ENCODE measurements at places on chromosomes 1 and 21. TPM values are rescaled to one million over a fixed set of nuclear protein-coding genes. Genes with fewer than 3 reads are reported as not detected.

Gene HSF2BP
- 1.3 TPM for total RNA-seq

Gene LGALS8
- total RNA-seq: 68.9 TPM

Gene KCNK2
- total RNA-seq: not detected

Gene AADACL4
- not detected for total RNA-seq

Gene C1orf141
- not detected for total RNA-seq

Gene S100A9
- not detected for total RNA-seq

- no peak overlapping the region for H3K27ac ChIP-seq
- no peaks in the 10 kb centered on the region for H3K36me3 ChIP-seq
- H3K4me3 ChIP-seq: no peak overlapping the region
- H3K4me1 ChIP-seq: no peaks in the 10 kb centered on the region
- H3K27me3 ChIP-seq: no peaks in the 10 kb centered on the region
Observed at GRCh38 chr21:21102896-21103295, 104.7 kb downstream of the NCAM2 start.

GRCh38 chr1:74674278-74675048 lies 871 bp upstream of the ERICH3 start:
- H3K36me3 ChIP-seq: no peaks in the 10 kb centered on the region
- no peaks in the 10 kb centered on the region for H3K4me1 ChIP-seq
- no peak for DNase-seq
- H3K4me3 ChIP-seq: no peak overlapping the region

DNA sequence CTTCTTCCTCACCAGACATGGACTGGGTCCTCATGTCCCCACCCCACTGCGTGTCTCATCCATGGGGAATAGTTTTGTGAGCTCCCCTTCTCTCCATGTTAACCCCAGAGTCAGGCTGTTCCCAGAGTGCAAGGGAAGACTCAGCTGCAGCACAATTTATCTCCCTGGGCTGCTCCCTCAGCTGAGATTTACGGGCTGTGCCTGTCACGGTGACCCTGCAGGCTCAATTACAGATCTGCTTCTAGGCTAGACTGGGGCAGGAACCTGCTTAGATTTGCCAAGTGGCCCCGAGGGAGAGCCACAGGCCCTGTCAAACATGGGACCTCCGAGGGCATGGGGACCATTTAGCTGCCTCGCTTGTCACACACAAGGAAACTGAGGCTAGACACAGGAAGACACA lies 37.8 kb downstream of the CDCP2 start:
- H3K27ac ChIP-seq: no peak overlapping the region
- no peak for DNase-seq
- no peaks in the 10 kb centered on the region for H3K36me3 ChIP-seq
- H3K4me3 ChIP-seq: no peak overlapping the region

DNA sequence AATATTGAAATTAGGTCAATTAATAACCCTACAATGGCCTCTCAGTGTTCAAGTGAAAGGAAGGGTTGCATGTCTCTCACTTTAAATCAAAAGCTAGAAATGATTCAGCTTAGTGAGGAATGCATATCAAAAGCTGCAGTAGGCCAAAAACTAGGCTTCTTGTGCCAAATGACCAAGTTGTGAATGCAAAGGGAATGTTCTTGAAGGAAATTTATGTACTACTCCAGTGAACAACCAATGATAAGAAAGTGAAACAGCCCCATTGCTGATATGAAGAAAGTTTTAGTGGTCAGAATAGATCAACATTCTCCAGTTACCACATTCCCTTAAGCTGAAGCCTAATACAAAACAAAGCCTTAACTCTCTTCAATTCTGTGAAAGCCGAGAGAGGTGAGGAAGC lies 10.0 kb downstream of the MAEL start:
- no peak for DNase-seq
- peak overlapping the region; percentile 15 for H3K27ac ChIP-seq
- H3K36me3 ChIP-seq: no peaks in the 10 kb centered on the region
- H3K4me1 ChIP-seq: peaks cover 10% of the 10 kb centered on the region
- no peak overlapping the region for H3K4me3 ChIP-seq
- H3K27me3 ChIP-seq: peaks cover 16% of the 10 kb centered on the region

- H3K27ac ChIP-seq: no peak overlapping the region
- no peak for DNase-seq
- H3K36me3 ChIP-seq: no peaks in the 10 kb centered on the region
- H3K4me3 ChIP-seq: no peak overlapping the region
- H3K27me3 ChIP-seq: no peaks in the 10 kb centered on the region
- no peaks in the 10 kb centered on the region for H3K4me1 ChIP-seq
Observed at GRCh38 chr1:215405211-215405610, 161.9 kb upstream of the KCTD3 start.

- H3K27me3 ChIP-seq: no peaks in the 10 kb centered on the region
- no peak overlapping the region for H3K4me3 ChIP-seq
Observed at GRCh38 chr1:245894843-245895242, 612.2 kb downstream of the SMYD3 start.

DNA sequence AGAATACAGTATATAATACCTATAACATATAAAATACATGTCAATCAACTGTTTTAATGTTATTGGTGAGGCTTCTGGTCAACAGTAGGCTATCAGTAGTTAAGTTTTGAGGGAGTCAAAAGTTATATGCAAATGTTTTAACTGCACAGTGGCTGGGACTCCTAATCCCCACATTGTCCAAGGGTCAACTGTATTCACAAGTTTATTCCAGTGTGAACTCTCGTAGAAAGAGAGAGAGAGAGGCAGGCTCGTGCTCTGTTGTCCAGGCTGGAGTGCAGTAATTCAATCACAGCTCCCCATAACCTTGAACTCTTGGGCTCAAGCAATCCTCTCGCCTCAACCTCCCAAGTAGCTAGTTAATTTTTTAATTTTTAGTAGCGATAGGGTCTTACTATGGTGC lies 66.0 kb downstream of the NRIP1 start:
- no peaks in the 10 kb centered on the region for H3K27me3 ChIP-seq
- no peak overlapping the region for H3K27ac ChIP-seq
- H3K4me3 ChIP-seq: no peak overlapping the region
- DNase-seq: no peak

GRCh38 chr1:194830387-194830786 lies 1644.0 kb upstream of the B3GALT2 start:
- H3K27ac ChIP-seq: no peak overlapping the region
- H3K27me3 ChIP-seq: no peaks in the 10 kb centered on the region
- H3K4me1 ChIP-seq: no peaks in the 10 kb centered on the region
- no peaks in the 10 kb centered on the region for H3K36me3 ChIP-seq

- peaks cover 6% of the 10 kb centered on the region for H3K27me3 ChIP-seq
- no peak overlapping the region for H3K27ac ChIP-seq
- H3K36me3 ChIP-seq: no peaks in the 10 kb centered on the region
Observed at GRCh38 chr1:1960480-1961196, 41.6 kb upstream of the TMEM52 start.

DNA sequence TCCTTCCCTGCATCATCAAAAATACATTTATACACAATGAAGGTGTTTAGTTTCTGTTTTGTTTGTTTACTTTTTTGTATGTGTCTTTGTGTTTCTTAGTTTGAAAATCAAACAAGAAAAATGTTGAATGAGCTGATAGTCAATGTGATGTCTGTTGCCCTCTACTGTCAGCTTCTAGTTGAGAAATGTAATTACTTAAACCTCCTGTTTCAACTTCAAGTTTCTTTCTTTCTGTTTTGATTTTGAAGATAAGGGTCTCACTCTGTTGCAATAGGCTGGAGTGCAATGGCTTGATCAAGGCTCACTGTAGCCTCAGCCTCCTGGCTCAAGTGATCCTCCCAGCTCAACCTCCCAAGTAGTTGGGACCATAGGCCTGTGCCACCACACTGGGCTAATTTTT lies 37.5 kb downstream of the SPTA1 start:
- H3K27ac ChIP-seq: no peak overlapping the region
- no peak for DNase-seq
- no peaks in the 10 kb centered on the region for H3K36me3 ChIP-seq
- no peak overlapping the region for H3K4me3 ChIP-seq
- H3K27me3 ChIP-seq: peaks cover 2% of the 10 kb centered on the region
- peaks cover 13% of the 10 kb centered on the region for H3K4me1 ChIP-seq

DNA sequence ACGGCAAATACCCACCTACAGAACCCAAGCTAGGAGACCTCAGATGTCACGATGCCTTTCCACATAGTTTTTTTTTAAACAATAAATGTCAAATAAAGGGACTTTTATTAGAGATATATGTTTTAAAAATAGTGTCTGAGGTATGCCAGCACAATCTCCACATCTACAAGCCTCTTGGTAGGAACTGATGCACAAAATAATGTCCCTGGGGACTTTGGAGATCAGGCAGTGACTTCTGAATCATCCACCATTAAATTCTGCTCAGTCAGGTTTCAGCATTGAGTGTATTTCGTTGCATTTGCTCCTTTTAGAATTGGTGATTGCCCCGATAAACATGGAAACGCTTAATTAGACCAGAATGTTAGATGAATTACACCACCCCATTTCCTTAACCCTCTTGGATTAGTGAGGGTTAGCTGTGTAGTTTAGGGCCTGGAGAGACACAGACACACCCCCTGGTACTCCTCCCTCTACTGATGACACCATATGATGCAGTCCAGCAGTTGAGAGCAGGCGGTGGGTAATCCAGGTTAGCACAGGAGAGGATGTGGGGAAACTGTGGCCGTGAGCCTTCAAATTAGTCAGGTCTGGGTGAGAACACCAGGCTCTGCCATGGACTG lies 33.6 kb downstream of the LGR6 start:
- H3K4me3 ChIP-seq: no peak overlapping the region
- no peaks in the 10 kb centered on the region for H3K36me3 ChIP-seq

Measured in activated CD4-positive, alpha-beta T cell treated with anti-CD3 and anti-CD28 coated beads, Interleukin-2, amount 10 ng/mL, durations not matched to agents 24 days and 14 days (primary cell).